Sigmoid colon (tissue), 7 donors: ENCODE measurements at places on chromosomes 6 and 20. TPM values are rescaled to one million over a fixed set of nuclear protein-coding genes. Genes with fewer than 3 reads are reported as not detected.

The RFX6 gene
- 0.16 TPM for polyA plus RNA-seq

The CDSN gene
- not detected for polyA plus RNA-seq

The CBLN4 gene
- not detected for polyA plus RNA-seq

GRCh38 chr6:97040355-97040860 lies 115.9 kb downstream of the KLHL32 start:
- no peak for DNase-seq
- no peaks in the 10 kb centered on the region for H3K4me1 ChIP-seq
- H3K4me3 ChIP-seq = no peak overlapping the region
- H3K27me3 ChIP-seq = no peaks in the 10 kb centered on the region
- H3K36me3 ChIP-seq = no peaks in the 10 kb centered on the region

DNA sequence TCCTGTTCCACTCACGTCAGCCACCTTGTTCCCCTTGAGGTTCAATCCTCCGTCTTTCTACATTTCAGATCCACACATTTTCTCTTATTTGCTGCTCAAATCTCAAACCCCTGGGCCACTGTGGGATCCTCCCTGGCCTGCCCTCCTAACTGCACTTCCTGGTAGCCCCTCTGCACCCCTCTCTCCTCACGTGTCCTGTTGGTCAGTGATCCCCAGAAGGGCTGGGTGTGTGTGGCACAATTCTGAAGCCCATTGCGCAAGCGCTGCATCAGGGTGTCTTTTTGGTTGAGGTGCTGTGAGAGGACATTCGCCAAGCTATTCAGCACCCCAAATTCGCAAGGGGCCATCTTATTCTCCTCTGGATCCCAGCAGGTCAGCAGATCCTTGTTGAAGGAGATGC lies 2.3 kb downstream of the HLA-DMB start:
- no peak overlapping the region for H3K27ac ChIP-seq
- DNase-seq = no peak
- no peaks in the 10 kb centered on the region for H3K27me3 ChIP-seq
- no peak overlapping the region for H3K4me3 ChIP-seq
- H3K4me1 ChIP-seq = no peaks in the 10 kb centered on the region

The RAB32 gene
- polyA plus RNA-seq = 85.3 TPM

DNA sequence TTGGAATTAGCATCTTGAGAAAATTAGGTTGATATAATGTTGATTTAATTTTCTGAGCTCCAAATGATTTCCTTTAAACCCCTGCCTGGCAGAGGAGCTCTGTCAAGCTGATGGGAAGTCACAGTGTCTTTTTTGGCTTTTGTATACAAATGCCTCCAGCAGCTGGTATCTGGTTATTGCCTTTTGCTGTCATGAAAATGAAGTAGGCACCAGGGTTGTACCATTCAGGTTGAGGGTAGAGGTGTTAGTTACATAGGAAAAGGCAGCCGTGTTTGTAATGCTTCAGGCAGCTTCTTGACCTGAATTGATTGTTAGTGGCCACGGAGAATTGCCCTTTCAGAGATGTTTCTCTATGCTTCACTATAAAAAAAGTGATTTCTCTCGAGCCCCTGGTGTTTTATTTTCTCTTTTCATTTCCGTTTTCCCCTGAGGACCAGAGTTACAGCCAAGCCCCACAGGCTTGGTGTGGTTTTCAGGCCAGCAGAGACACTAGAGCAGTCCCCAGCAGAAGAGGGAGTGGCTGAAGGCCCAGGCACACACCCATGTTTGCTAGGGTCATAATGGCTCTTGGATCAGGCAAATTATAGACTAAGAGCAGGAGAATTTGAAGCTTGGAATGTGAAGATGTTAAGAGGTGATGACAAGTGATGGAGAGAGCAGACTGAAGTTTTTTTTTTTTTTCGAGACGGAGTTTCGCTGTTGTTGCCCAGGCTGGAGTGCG lies 21.6 kb downstream of the CMTR1 start:
- no peaks in the 10 kb centered on the region for H3K27me3 ChIP-seq
- peaks cover 86% of the 10 kb centered on the region for H3K4me1 ChIP-seq
- no peak overlapping the region for H3K4me3 ChIP-seq

- DNase-seq = no peak
- no peak overlapping the region for H3K4me3 ChIP-seq
- no peaks in the 10 kb centered on the region for H3K36me3 ChIP-seq
- H3K4me1 ChIP-seq = no peaks in the 10 kb centered on the region
Observed at GRCh38 chr6:11069760-11070159, 23.9 kb upstream of the SMIM13 start.

The PRRT1 gene
- polyA plus RNA-seq = 1.8 TPM

- H3K27ac ChIP-seq = no peak overlapping the region
- no peak overlapping the region for H3K4me3 ChIP-seq
- peaks cover 10% of the 10 kb centered on the region for H3K4me1 ChIP-seq
- DNase-seq = no peak
- H3K27me3 ChIP-seq = no peaks in the 10 kb centered on the region
- no peaks in the 10 kb centered on the region for H3K36me3 ChIP-seq
Observed at GRCh38 chr6:163705923-163706322, 291.4 kb downstream of the QKI start.

DNA sequence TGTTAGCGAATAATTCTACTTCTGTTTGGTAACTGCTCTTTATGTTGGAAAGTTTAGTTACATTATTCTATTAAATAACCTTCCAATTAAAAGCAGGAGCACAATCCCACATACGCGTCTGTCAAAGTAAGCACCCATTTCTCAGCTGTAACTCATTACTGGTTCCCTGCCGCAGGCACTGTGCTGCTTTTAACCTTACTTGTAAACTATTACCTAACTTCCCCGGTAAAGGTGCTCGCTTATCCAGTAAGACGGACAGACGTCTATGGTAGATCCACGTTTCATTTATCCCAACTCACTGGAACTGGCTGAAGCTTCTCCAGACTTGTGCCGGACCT lies 529 bp upstream of the ENPP4 start:
- peak overlapping the region; percentile 87 for H3K27ac ChIP-seq
- peaks cover 15% of the 10 kb centered on the region for H3K4me1 ChIP-seq
- no peaks in the 10 kb centered on the region for H3K36me3 ChIP-seq
- no peak for DNase-seq
- H3K27me3 ChIP-seq = no peaks in the 10 kb centered on the region

The CAGE1 gene
- polyA plus RNA-seq = not detected

The GABRR1 gene
- polyA plus RNA-seq = 0.04 TPM

DNA sequence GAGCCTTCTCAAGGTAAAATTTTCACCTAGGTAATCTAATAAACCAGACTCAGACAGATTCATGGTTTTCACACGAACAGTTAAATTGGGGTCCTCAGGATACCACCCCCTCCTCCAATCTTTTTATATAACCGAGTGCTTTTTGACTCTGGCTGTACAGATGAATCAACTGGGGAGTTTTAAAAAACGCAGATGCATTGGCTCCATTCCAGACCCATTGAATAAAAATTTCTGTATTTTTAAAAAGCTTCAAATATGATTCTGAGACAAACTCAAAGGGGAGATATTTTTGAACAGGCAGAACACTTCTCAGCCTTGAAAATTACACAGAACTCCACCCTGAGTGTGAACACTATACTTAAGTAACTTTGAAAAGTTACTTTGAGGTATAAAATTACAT lies 7.2 kb downstream of the UTRN start:
- H3K4me1 ChIP-seq = no peaks in the 10 kb centered on the region
- no peaks in the 10 kb centered on the region for H3K27me3 ChIP-seq
- no peak overlapping the region for H3K4me3 ChIP-seq
- no peaks in the 10 kb centered on the region for H3K36me3 ChIP-seq

GRCh38 chr6:21953831-21954801 lies 342.7 kb downstream of the PRL start:
- H3K27ac ChIP-seq = peak overlapping the region; percentile 71
- peaks cover 35% of the 10 kb centered on the region for H3K4me1 ChIP-seq
- peak overlapping the region; percentile 22 for H3K4me3 ChIP-seq
- DNase-seq = no peak

The SGK2 gene
- 114 TPM for polyA plus RNA-seq

The KCNK16 gene
- not detected for polyA plus RNA-seq

The HSPA1L gene
- polyA plus RNA-seq = 1.2 TPM

DNA sequence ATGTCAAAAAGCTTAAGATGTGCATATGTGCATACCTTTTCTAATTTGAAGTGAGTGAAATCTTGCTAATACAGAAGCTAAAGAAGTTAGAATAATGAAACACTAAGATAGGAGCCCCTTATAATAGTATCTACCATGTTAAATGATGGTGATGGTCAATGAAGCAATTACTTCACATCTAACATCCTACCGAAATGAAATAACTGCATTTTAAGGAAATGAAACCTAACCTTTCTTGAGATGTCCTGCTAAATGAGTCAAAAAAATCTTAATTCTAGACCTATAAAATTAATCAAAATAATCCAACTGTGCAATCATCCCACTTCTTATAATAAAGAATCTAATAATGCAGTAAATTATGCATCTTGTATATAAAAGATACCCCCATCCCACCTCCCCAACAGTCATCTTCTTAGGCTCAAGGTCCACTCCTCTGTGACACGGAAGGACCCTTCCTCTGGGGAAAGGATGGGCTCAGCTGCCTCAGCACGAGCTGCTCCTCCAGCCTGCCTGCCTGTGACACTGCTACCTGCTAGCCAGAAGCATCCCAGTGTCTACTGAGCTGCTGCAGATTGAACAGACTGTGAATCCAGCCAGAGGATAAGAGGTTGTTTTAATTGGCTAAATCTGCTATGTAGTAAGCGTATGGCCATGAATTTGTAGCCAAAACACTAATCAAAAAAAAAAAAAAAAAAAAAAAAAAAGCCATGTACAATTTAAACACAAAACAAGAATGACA lies 129.6 kb upstream of the BEND3 start:
- no peak overlapping the region for H3K27ac ChIP-seq
- H3K4me1 ChIP-seq = no peaks in the 10 kb centered on the region
- no peak for DNase-seq
- H3K4me3 ChIP-seq = no peak overlapping the region
- no peaks in the 10 kb centered on the region for H3K36me3 ChIP-seq
